ENCODE measurements at places on chromosomes 1 and 21. TPM values are rescaled to one million over a fixed set of nuclear protein-coding genes. Genes with fewer than 3 reads are reported as not detected.

DNA sequence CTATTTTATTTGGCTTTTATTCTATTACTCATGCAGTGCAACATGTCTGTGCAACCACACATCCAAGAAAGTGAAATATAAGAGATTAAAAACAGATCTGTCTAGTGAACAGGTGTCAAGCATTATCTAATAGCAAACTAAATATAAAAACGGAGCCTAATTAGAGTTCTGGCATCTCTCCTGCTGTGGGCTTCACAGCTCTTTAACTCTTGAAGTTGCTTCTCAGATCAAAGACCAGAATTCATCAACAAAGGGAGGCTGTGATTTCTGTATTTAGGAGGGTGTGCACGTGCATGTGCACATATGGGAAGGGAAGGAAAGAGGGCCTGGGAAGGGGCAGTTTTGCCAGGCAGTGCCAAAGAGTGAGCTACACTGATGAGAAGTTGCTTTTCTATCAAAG, 81.0 kb downstream of the MIS18A start:
- DNase-seq, result no peak

DNA sequence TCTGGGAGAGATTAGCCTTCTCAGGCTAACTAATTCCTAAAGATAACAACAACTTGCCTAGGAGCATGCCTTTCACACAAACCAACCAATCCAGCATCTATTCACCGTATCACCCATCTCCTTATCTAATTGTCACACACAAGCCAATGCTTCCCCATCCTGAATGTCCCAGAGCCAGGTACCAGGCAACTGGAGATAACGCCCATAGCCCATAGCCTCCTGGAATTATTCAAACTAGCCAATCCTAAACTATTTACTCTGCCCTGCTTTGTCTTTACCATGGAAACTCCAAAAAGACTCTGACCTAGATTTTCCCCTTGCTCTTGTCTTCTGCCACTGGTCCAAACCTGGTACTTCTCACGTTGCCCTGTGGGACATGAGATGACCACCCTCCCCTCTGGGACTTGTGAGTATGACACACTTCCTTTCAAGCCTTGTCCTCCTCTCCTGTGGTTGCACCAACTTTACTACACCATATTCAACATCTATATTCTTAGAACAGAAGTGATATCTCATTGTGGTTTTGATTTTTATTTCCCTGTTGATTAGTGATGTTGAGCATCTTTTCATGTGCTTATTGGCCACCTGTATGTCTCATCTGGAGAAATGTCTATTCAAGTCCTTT, 8.8 kb upstream of the ATG4C start:
- no peak for DNase-seq

SPATA45 gene
- 1.3 TPM for total RNA-seq

DNA sequence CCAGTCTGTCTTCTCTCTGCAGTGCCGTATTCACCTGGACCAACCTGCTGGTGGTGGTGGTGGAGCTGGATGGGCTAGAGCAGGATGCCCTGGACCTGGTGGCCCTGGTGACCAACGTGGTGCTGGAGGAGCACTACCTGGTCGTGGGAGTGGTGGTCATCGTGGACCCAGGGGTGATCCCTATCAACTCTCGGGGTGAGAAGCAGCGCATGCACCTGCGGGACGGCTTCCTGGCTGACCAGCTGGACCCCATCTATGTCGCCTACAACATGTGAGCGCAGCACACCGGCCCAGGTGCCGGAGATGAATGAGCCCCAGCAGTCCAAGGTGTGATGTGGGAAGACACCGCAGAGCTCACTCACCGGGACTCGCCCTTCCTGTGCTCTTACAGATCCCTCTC, 37.5 kb downstream of the S100B start:
- DNase-seq, result no peak

NR1I3 gene
- total RNA-seq, result not detected

GRCh38 chr1:186236921-186237320, 138.1 kb downstream of the TPR start:
- no peak for DNase-seq

DNA sequence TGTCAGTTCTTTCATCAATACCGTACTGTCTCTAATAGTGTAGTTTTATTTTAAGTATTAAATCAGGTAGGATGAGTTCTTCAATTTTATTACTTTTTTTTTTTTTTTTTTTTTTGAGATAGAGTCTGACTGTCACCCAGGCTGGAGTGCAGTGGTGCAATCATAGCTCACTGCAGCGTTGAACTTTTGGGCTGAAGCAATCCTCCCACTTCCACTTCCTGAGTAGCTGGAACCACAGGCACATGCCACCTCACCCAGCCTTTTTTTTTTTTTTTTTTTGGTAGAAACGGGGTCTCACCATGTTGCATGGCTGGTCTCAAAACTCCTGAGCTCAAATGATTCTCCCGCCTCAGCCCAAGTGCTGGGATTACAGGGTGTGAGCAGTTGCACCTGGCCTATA, 44.3 kb downstream of the INAVA start:
- DNase-seq, result no peak

DNA sequence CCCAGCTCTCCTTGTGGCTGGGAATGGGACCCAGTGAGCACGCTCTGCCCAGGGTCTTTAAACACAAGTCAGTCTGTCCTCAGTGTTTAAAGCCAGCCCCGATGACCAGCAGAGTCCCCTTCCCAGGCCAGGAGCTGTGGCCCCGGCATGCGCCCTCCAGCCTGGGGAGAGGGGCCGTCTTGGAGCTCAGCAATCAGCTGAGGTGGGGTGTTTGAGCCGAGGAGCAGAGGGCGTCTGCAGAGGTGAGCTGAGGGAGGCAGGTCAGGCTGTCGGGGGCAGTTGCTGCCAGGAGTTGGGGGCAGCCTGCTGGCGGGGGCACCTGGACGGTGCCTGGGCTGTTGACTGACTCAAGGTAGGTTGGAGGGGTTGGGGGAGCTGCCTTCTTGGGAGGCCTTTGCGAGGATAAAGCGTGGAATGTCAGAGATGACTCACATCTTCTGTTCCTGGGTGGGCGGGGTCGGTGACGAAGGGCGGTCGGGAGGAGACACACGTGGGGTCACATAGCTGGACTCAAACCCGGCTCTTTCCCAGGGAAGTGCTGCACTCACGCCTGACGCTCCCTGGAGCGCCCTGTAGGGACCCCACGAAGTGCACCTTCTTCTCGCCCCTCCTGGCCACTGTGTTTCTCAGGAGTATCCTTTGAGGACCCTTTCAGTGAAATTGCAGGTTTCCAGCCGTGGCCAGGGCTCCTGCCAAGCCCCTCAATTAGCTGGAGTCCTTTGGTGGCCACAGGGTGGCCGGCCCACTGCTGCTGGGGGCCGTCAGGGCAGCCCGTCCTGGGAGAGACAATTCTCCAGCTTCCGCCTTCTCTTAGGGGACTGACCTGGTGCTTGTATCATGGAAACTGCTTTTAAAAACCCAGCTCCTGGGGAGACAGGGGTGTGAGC, 86.2 kb downstream of the SIK1 start:
- DNase-seq, result no peak

Measured in chondrocyte (in vitro differentiated cells).